ENCODE measurements at places on chromosomes 13 and 19. TPM values are rescaled to one million over a fixed set of nuclear protein-coding genes. Genes with fewer than 3 reads are reported as not detected.

The UBE2L5 gene
- 0.48 TPM for polyA plus RNA-seq

The SLITRK6 gene
- polyA plus RNA-seq, result 0.38 TPM

The SPPL2B gene
- polyA plus RNA-seq, result 1.5 TPM

The TEAD2 gene
- 38.4 TPM for polyA plus RNA-seq

The CRX gene
- polyA plus RNA-seq, result not detected

Measured in ovary (tissue), 10 donors.